ENCODE measurements at places on chromosomes 2 and 18.
A peak's percentile ranks its signal among the peaks of the same experiment; 100 is the strongest.

DNA sequence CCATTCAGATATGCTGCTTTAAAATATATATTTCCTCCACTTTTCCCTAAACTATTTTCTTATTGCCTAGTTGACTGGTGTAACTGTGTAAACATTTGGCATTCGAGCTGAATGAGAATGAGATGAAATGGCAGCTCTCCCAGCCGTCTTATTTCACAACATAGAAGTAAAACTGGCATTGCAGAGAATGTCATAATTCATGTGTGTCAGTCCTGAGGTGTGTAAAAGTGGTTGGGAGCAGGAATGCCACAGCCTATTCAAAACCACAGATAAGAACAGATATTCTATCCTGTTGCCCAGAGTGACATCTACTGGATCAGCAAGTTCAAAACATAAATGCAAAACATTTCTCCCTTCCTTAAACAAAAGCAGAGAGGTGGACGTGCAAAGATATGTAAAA lies 565.5 kb upstream of the CHAC2 start:
- no peak for DNase-seq

- DNase-seq = no peak
Measured at GRCh38 chr2:168480825-168481585, 24.9 kb downstream of the CERS6 start.

DNA sequence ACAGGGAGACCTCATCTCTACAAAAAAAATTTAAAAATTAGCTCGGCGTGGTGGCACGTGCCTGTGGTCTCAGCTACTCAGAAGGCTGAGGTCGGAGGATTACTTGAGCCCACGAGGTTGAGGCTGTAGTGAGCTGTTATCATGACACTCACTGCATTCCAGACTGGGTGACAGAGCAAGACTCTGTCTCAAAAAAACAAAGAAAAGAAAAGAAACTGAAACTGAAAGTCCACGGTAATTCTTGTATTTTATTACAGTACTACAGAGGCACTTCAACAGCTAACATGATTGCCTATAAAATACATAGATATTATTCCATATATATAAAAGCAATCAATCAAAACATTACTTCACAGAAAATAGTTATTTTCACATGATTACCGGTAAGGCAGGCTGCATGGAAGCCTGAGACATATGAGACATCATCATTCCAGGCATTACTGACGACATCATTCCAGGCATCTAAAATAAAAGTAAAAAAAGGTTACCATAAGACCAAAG lies 23.1 kb downstream of the PRPF40A start:
- DNase-seq = peak; percentile 66

DNA sequence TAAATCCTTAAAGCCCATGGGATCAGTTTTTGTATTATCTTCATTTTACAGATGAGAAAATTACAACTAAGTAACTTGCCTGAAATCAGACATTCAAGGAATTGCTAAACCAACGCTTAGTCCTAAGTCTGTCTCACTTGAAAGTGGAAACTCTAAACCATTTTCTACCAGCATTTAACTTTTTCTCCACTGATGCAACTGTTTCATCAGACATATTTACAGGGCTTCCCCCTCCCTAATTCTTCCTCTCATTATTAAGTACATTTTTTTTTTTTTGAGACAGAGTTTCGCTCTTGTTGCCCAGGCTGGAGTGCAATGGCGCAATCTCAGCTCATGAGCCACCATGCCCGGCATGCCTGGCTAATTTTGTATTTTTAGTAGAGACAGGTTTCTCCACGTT lies 88.6 kb downstream of the ACVR1C start:
- DNase-seq = no peak

- no peak for DNase-seq
Measured at GRCh38 chr2:108573061-108573460, 38.8 kb downstream of the LIMS1 start.

DNA sequence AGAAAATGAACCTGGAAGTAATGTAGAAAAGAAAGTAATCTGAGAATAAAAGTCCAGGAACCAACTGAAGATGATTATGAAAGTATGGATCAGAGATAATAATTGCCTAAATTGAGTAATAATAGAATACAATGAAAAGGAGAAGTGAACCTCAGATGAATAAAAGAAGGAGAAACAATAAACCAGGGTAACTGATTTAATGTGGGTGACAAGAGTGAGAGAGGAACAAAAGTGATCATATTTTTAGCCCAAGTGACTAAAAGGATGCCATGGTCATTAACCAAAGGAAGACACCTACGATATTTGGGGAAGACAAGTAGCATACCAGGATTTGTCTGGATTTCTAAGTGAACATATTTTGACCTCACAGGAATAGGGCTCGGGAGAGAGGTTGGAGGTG lies 600.6 kb downstream of the RNF144A start:
- no peak for DNase-seq

GRCh38 chr2:5942204-5942603 lies 250.0 kb downstream of the SOX11 start:
- DNase-seq = no peak

DNA sequence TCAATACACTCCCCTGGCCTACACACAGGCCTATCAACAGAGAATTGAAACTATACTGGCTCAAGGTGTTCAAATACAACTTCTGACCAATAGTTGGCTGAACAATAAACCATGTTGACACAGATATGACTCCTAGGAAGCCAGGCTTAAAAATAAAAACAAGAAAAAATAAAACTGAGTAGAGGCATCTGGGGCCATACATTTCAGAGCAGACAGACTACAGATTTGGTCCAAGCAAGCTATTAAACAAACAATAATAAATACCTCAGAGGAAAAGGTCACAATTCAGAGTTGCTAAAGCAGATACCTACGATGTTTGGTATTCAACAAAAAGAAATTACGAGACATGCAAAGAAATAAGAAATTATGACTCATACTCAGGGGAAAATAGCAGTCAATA lies 132.8 kb upstream of the ACVR2A start:
- DNase-seq = no peak

- DNase-seq = no peak
Measured at GRCh38 chr2:8238521-8239230, 443.2 kb upstream of the ID2 start.

DNA sequence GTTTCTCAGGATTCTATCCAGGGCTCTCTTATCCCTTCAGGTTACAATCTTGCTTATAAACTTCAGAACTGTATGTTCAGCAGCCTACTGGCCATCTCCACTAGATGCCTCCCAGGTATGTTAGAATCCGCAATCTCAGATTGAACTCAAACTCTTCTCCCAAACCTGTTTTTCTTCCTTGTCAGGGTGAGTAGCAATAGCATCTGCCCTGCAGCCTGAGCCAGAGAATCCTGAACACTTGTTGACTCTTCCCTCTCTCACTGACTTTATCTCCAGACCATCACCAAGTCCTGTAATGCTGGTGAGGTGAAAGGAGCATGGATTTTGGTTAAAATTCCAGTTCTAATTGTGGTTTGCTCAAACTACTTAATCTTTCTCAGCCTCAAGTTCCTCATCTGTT lies 82.6 kb upstream of the ALPP start:
- DNase-seq = no peak

GRCh38 chr2:188570370-188570769 lies 278.7 kb downstream of the GULP1 start:
- DNase-seq = no peak

- peak; percentile 75 for DNase-seq
Measured at GRCh38 chr2:201419057-201419635, 32.1 kb downstream of the TRAK2 start.

DNA sequence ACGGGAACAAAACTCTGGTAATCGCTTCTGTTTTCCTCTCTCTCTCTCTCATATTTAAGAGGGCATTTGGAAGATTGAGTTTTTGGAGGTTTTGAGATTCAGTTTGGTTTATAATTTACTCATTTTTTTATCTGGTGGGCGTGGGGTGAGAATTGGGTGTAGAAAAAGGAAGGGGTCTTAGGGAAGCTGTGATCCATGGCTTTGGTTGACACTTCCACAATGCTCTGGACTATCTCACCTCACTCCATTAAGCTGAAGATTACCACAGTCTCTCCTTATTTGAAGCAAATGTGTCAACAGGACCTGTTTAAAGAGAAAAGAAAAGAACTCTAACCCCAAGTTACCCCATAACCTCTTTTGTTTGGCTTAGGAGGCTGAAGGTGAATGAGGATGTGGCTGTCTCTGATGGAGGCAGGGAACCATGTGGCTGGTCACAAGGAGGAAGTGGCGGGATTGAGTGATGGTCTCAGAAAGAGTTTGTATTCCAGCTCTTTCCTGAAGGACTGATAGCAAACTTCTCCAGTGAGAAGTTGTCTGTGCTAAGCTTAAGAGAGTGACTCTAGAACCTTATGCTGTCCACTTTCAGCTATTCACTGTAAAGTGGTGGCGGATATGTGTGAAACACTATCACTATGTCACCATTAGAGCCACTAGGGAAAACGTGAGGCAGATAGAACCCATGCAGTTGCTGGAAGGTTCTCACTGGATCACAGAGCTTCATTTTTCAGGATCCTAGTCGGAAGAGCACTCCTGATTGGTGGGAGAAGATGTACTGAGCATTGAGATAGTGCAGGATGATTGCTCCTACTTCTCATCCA lies 934 bp downstream of the ZNF804A start:
- DNase-seq = no peak

DNA sequence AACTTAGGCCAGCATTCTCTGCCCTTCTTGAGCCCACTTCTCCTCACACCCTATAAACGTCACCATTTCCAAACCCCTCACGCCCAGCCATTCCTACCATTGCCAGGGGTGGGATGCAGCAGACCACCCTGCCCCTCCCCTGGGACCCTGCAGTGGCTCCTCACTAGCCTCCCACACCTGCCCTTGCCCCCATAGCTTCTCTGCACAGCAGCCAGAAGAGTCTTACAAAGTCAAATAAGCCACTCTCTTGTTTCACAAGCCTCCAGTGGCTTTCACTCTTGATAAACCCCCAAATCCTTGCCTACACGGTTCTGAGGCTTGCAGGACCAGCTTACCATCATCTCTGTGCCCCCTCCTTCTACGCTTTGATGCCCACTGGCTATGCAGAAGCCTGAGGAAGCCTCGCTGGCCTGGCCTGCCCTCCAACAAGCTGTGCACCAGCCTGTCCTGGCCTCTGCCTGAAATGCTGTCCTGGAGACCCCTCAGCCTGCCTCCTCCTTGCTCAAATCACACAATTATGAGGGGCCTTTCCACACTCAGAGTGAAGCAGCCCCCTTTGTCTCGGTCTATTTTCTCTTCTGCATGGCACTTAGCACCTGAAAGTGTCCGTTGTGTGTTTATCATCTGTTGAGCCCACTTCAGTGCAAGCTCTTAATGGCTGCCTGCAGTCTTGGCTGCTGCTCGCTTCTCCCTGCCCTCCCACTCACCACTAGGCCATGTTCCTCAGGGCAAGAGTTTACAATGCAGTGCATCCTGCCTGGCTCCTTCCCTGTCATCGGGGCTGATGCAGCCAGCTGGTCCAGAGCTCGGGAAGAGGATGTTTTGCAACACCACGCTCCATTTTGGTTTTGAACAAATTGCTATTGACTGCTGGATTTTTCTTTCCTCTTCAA lies 82.6 kb upstream of the RGPD5 start:
- DNase-seq = no peak

GRCh38 chr2:173982918-173983317 lies 17.7 kb upstream of the SP3 start:
- no peak for DNase-seq

GRCh38 chr2:73536133-73536840 lies 105.9 kb downstream of the NAT8 start:
- DNase-seq = no peak

GRCh38 chr18:461762-462161 lies 38.7 kb downstream of the COLEC12 start:
- no peak for DNase-seq

- DNase-seq = no peak
Measured at GRCh38 chr2:45739796-45740485, 88.5 kb downstream of the PRKCE start.

- no peak for DNase-seq
Measured at GRCh38 chr2:43464590-43464989, 131.2 kb downstream of the THADA start.

Data from hematopoietic multipotent progenitor cell treated with erythropoietin and hydrocortisone succinate and interleukin-3 and kit ligand, for 17 days (in vitro differentiated cells).